ENCODE measurements at places on chromosomes 5 and 9. TPM values are rescaled to one million over a fixed set of nuclear protein-coding genes. Genes with fewer than 3 reads are reported as not detected.

The KIF3A gene
- polyA plus RNA-seq: 0.54 TPM

The SLC45A2 gene
- not detected for polyA plus RNA-seq

The SLC34A1 gene
- not detected for polyA plus RNA-seq

The PAPPA gene
- polyA plus RNA-seq: not detected

The LCN1 gene
- not detected for polyA plus RNA-seq

The ZBTB6 gene
- polyA plus RNA-seq: 11.1 TPM

The GPR150 gene
- polyA plus RNA-seq: not detected

The F2R gene
- polyA plus RNA-seq: 2.4 TPM

The SLC36A3 gene
- polyA plus RNA-seq: not detected

The IL13 gene
- polyA plus RNA-seq: not detected

The SUSD1 gene
- polyA plus RNA-seq: 9.8 TPM

The ALDOB gene
- polyA plus RNA-seq: 11,399 TPM

The PRRC1 gene
- 35.9 TPM for polyA plus RNA-seq

The CCDC183 gene
- polyA plus RNA-seq: 0.40 TPM

The TXNDC8 gene
- not detected for polyA plus RNA-seq

The FAM114A2 gene
- polyA plus RNA-seq: 7.2 TPM

The ORM1 gene
- polyA plus RNA-seq: 1.3 TPM

Measured in small intestine (tissue), 16 donors.